Stomach (tissue), 19 donors: ENCODE measurements at places on chromosomes 2 and 18. TPM values are rescaled to one million over a fixed set of nuclear protein-coding genes. Genes with fewer than 3 reads are reported as not detected.
A peak's percentile ranks its signal among the peaks of the same experiment; 100 is the strongest.

Gene REEP1
- 6.4 TPM for total RNA-seq

Gene SLC38A11
- 54.3 TPM for total RNA-seq

Gene FOXD4L1
- not detected for total RNA-seq

Gene XDH
- total RNA-seq, result 0.87 TPM

Gene C2orf66
- not detected for total RNA-seq

Gene LINC00305
- total RNA-seq, result not detected

Gene ANKRD62
- total RNA-seq, result not detected

DNA sequence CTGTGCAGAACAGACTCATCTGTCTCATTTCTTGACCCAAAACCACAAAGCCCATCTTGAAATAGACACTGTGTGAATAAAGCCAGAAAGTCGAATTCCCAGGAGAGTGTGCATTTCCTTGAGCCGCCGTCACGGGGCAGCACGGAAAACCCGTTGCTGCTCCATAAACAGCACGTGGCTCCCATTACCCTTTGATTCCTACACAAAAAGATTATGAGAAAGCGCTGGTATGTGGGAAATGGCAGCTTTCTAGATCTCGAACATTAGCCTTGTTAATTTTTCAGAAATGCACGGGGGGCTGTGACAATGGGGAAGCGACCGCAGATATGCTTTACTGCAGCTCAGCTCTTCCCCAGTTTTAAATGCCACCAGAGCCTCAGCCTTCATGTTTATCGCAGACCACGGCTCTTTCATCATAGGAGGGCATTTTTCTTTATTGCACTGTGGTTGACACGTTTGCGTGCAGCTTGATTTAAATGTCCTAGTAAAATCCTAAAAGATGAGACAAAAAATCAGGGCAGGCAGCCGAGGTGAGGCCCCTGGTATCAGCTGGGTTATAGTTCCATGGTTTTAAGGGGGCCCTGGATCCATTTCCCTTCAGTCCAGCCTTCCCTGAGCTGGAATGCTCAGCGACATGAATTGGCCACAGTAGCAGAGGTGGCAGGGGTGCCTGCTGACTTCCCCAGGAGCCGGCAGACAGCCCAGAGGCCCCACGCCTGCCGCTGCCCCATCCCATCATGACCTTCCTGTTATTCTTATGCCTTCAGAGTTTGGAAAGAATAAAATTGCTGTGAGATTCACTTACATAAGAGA lies 249.3 kb downstream of the NDUFA10 start:
- H3K4me1 ChIP-seq, result no peaks in the 10 kb centered on the region
- no peak for DNase-seq
- H3K36me3 ChIP-seq, result no peaks in the 10 kb centered on the region
- H3K4me3 ChIP-seq, result no peak overlapping the region
- H3K27ac ChIP-seq, result no peak overlapping the region

DNA sequence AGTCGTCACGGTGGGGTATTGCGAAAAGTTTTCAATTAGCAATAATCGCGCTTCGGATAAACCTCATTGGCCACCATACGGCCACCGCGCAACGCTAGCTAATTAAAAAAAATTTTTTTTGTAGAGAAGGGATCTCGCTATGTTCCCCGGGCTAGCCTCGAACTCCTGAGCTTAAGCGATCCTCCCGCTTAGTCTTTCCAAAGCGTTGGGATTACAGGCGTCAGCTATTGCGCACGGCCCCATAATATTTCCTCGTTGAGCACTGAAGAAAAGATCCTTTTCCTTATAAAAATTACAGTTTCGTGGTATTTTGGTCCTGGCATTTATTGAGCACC lies 759 bp upstream of the ACTR1B start:
- no peaks in the 10 kb centered on the region for H3K27me3 ChIP-seq
- H3K4me1 ChIP-seq, result peaks cover 17% of the 10 kb centered on the region
- H3K4me3 ChIP-seq, result peak overlapping the region; percentile 91
- H3K36me3 ChIP-seq, result peaks cover 12% of the 10 kb centered on the region

DNA sequence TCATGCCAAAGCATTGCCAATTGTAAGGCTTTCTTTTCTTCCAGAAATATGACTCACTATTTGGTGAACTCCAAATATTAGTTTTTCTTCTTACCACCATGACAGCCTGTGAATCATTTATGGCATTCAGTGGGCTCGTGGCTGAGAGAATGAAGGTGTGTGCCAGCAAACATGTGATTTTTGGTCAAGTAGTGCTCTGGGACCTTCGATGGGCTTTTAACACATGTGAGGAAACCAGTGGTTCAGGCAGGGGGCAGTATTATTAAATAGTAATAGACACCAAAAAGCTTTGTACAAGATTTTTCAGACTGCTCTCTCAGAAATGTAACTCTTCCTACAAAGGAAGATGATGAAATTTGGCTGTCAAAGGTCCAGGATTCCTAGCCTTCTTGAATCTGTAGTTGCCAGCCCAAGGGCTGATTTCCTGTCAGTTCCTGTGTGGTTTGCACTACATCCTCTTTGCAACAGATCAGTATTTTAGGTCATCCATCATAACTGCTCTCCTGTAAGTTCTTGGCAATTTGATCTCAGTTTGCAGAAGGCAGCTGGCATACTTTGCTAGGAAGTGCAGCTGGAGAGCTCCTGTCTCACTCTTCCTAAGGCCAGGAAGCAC lies 64.3 kb downstream of the BABAM2 start:
- no peak overlapping the region for H3K4me3 ChIP-seq
- peak; percentile 66 for DNase-seq
- no peaks in the 10 kb centered on the region for H3K36me3 ChIP-seq
- peak overlapping the region; percentile 63 for H3K27ac ChIP-seq
- H3K27me3 ChIP-seq, result no peaks in the 10 kb centered on the region

DNA sequence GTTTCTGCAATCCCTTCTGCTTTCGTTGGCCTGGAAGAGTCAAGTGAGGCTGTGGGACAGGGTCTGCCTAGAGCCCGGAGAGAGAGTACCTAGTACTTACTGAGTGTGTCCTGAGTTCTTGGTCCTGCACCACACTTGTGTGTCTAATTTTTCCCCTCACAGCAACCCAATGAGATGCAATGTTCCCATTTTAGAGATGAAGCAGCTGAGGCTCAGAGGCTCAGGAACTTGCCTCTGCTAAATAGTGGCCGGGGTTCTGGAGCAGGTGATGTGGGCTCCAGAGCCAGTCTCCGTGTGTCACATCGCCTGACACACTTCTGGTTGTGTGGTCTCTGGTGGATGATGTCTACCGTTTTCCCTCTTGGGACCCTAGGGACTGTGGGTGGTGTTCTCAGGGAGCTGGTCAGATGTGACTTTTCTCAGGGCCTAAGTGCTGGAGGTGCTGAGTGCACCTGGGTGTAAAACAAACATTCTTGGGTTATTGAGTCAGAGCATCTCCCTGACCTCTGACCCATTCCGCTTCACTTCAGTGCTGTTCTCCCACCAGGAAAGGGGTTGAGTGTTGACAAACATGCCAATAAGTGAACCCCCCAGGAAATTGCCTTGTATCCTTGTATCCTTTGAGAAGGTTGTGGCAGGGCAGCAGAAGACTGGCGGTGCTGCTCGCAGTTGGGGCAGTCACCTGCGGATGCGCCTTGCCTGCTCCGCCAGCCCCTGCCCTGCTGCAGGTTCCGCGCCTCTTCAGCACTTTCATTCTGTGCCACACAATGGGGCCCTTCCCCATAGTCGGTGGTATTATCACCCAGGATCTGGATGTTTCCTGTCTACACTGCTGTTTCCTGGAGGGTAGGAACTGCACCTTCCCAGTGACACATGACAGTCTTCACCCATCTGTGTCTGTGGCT lies 32.1 kb downstream of the HK2 start:
- H3K4me3 ChIP-seq, result no peak overlapping the region
- DNase-seq, result no peak
- H3K27me3 ChIP-seq, result no peaks in the 10 kb centered on the region
- H3K4me1 ChIP-seq, result peaks cover 49% of the 10 kb centered on the region
- peak overlapping the region; percentile 43 for H3K27ac ChIP-seq
- H3K36me3 ChIP-seq, result no peaks in the 10 kb centered on the region

GRCh38 chr2:88059979-88060906 lies 4.7 kb upstream of the KRCC1 start:
- no peak overlapping the region for H3K27ac ChIP-seq
- no peaks in the 10 kb centered on the region for H3K27me3 ChIP-seq
- H3K36me3 ChIP-seq, result no peaks in the 10 kb centered on the region
- H3K4me3 ChIP-seq, result no peak overlapping the region
- DNase-seq, result peak; percentile 63

DNA sequence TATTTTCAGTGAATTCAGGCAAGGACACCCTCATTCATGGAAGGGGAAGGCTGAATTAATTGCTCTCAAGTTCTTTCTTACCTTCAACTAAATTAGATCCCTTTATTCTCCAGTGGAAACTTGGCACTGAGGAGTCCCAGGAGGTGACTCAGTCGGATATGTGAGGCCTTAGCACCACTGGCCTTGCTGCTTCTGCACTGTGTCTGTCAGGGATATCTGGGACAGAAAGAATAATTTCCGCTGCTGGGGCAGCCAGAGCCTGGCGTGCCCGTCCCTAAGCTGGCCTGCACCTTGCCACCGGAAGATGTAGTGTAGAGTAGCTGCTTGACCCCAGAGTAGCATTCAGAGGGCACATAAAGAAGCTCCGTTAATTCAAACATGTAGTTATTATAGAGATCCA lies 53.4 kb downstream of the LIMS1 start:
- no peaks in the 10 kb centered on the region for H3K27me3 ChIP-seq
- DNase-seq, result peak; percentile 41
- no peak overlapping the region for H3K4me3 ChIP-seq
- no peaks in the 10 kb centered on the region for H3K36me3 ChIP-seq
- peak overlapping the region; percentile 65 for H3K27ac ChIP-seq

GRCh38 chr18:46732801-46733200 lies 24.1 kb downstream of the ST8SIA5 start:
- H3K4me1 ChIP-seq, result no peaks in the 10 kb centered on the region
- DNase-seq, result no peak
- H3K27ac ChIP-seq, result no peak overlapping the region
- H3K4me3 ChIP-seq, result no peak overlapping the region
- H3K36me3 ChIP-seq, result no peaks in the 10 kb centered on the region
- no peaks in the 10 kb centered on the region for H3K27me3 ChIP-seq

DNA sequence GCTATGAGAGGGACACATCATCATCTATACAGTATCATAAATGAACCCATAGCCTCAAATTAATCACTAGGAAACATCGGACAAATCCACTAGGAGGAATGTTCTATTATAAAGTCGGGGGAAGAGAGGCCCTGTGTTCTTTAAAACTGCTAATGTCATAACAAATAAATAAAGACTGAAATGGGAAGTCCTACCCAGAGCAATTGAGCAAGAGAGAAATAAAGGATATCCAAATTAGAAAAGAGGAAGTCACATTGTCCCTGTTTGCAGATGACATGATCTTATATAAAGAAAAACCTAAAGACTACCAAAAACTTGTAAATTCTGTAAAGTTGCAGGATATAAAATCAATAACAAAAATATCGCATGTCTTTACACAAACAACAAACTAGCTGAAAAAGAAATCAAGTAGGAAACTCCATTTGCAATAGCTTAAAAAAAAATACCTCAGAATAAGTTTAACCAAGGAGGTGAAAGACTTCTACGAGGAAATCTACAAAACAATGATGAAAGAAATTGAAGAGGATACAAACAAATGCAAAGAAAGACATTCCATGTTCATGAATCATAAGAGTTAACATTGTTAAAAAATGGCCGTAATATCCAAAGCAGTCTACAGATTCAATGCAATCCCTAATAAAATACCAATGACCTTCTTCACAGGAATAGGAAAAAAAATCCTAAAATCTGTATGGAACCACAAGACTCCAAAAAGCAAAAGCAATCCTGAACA lies 30.6 kb downstream of the RTN4 start:
- H3K27ac ChIP-seq, result no peak overlapping the region
- H3K4me1 ChIP-seq, result peaks cover 20% of the 10 kb centered on the region
- DNase-seq, result no peak
- no peaks in the 10 kb centered on the region for H3K36me3 ChIP-seq
- no peak overlapping the region for H3K4me3 ChIP-seq

DNA sequence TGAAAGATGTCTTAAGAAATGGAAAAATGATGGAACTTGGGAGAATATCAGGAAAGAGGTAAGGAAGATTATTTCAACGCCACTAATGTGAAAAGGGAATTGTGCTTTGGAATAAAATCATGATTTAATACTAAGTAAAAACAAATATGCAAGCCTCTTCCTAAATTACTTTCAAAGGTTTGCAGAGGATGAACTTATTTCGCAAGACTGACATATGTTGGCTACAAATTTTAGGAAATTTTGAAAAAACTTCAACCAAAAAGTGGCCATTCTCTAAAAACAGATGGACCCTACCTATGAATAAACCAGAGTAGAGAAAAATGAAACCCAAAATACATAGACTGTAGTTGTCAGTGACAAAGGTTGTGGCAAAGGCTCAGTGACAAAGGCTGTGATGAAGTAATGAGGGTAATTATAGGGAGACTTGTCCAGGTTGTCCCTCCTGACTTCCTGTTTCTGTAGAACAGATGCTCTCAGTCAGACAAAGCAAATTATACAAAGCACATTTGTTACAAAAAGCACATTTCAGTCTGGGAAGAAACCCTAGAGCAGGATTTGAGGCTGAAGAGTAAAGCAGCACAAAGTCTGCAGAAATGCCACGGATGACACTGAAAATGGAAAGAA lies 39.5 kb downstream of the SFT2D3 start:
- H3K36me3 ChIP-seq, result peaks cover 25% of the 10 kb centered on the region
- DNase-seq, result no peak
- no peaks in the 10 kb centered on the region for H3K27me3 ChIP-seq
- no peaks in the 10 kb centered on the region for H3K4me1 ChIP-seq

- H3K4me3 ChIP-seq, result no peak overlapping the region
- no peak overlapping the region for H3K27ac ChIP-seq
- H3K4me1 ChIP-seq, result no peaks in the 10 kb centered on the region
- no peak for DNase-seq
Measured at GRCh38 chr2:165499131-165499530, 29.6 kb downstream of the CSRNP3 start.

DNA sequence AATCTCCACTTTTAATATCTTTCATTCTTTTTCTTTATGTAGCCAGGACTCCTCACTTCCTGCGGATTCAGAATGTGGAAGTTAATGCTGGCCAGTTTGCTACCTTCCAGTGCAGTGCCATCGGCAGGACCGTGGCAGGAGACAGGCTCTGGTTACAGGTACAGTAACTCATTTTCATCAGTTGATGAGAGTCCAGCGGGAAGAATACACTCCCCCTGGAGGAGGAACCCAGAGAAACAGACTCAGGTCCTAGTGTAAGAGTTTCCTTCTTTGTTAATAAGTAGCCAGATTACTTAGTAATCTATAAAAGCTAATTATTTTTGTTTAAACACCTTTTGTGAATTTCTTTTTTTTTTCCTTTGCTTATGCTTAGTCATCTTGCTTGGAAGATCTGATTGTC lies 359.4 kb downstream of the PTPRM start:
- no peak overlapping the region for H3K4me3 ChIP-seq
- peak overlapping the region; percentile 27 for H3K27ac ChIP-seq
- peak; percentile 67 for DNase-seq
